ENCODE measurements at places on chromosomes 4 and X. TPM values are rescaled to one million over a fixed set of nuclear protein-coding genes. Genes with fewer than 3 reads are reported as not detected.

DNA sequence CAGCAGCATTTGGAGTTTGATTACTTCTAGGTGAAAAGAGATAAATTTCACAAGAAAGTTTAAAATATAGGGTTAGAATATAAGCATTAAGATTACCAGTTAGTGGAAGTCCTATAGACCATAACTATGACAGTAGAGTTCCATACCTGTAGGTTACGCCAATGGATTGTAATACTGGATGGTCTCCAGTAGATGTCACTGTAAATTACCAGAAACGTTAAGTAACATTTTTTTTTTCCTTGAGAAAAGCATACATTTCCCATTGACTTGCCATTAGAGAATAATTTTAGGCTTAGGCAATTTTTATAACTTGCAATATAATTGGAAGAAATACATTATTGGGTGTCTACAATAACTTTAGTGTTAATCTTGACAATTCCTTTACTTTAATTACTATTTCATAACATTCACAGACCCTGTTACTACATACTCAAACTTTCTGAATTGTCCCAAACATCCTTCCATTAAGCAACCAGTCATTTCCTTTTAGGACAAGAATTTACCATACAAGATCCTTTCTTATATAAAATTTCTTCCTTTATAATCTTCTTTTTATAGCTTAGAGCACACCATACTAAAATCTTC lies 304.1 kb upstream of the TECRL start:
- no peak overlapping the region for H3K4me3 ChIP-seq
- no peaks in the 10 kb centered on the region for H3K36me3 ChIP-seq
- no peak for DNase-seq
- no peak overlapping the region for H3K27ac ChIP-seq
- H3K4me1 ChIP-seq, result no peaks in the 10 kb centered on the region

DNA sequence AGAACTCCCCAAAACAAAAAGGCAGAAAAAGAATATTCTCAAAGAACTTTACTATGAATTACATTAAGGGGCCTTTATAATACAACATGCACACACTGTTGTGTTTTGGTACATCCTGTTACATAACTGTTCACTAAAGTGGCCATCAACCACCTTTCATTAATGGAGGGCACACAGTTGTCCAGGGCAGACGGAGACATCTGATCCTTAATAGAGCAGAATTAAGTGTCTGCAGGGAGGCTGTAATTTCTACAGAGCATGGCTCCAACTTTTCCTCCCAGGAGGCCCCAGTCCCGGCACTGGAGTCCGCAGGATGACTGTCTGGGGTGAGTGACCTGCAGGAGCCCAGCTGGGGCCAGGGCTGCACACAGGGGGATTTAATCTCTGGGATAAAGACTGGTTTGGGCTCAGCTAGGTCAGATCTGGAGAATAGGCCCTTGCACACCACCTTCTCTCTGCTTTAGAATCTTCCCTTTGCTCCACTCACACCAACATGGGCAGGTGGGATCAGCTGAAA lies 233.4 kb downstream of the MAML3 start:
- no peaks in the 10 kb centered on the region for H3K36me3 ChIP-seq
- H3K27ac ChIP-seq, result no peak overlapping the region
- no peaks in the 10 kb centered on the region for H3K4me1 ChIP-seq
- peaks cover 33% of the 10 kb centered on the region for H3K27me3 ChIP-seq

GRCh38 chr4:117893207-117893606 lies 141.1 kb upstream of the NDST3 start:
- no peak for DNase-seq
- H3K27me3 ChIP-seq, result no peaks in the 10 kb centered on the region
- no peak overlapping the region for H3K27ac ChIP-seq
- no peaks in the 10 kb centered on the region for H3K36me3 ChIP-seq

GRCh38 chrX:118772051-118772450 lies 44.6 kb downstream of the IL13RA1 start:
- no peaks in the 10 kb centered on the region for H3K4me1 ChIP-seq
- peaks cover 6% of the 10 kb centered on the region for H3K27me3 ChIP-seq
- H3K36me3 ChIP-seq, result no peaks in the 10 kb centered on the region
- H3K27ac ChIP-seq, result no peak overlapping the region
- no peak overlapping the region for H3K4me3 ChIP-seq

GRCh38 chr4:136476753-136477152 lies 1055.5 kb downstream of the PCDH18 start:
- H3K27me3 ChIP-seq, result no peaks in the 10 kb centered on the region
- no peak for DNase-seq
- no peaks in the 10 kb centered on the region for H3K36me3 ChIP-seq
- H3K4me3 ChIP-seq, result no peak overlapping the region

DNA sequence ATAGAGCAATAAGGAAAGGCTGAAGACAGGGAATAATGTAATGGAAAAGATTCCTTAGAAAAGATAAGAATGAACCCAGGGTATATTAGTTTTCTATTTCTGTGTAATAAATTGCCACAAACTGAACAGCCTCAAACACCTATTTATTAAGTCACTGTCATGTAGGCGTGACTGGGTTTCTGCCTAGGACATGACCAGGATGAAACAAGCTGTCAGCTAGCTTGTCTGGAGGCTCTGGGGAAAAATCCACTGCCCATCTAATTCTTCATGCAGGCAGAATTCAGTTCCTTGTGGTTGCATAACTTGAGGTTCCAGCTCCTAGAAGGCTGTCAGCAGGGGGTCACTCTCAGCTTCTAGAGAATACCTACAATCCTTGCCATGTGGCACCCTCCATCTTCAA lies 277.7 kb downstream of the TMA16 start:
- no peak overlapping the region for H3K27ac ChIP-seq
- no peaks in the 10 kb centered on the region for H3K4me1 ChIP-seq
- no peak overlapping the region for H3K4me3 ChIP-seq
- no peaks in the 10 kb centered on the region for H3K27me3 ChIP-seq

DNA sequence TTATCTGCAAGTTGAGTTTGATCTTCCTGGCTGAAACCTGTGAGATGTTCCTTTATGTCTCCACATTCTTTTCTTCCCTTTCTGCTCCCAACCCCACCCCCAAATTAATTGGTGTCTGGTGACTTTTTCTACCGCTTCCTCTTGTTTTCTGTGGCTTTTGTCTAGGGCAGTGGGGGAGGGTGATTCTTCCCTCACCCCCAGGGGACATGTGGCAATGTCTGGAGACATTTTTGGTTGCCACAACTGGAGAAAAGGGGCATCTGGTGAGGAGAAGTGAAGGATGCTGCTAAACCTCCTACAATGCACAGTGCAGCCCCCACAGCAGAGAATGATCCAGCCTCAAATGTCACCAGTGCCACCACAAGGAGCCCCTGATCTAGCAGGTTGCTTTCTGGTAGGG lies 152.9 kb downstream of the NHS start:
- H3K4me3 ChIP-seq, result no peak overlapping the region
- H3K27me3 ChIP-seq, result peaks cover 2% of the 10 kb centered on the region
- H3K27ac ChIP-seq, result no peak overlapping the region
- H3K4me1 ChIP-seq, result peaks cover 5% of the 10 kb centered on the region
- no peaks in the 10 kb centered on the region for H3K36me3 ChIP-seq

GRCh38 chr4:175559526-175559925 lies 252.5 kb downstream of the GPM6A start:
- H3K27ac ChIP-seq, result no peak overlapping the region
- H3K36me3 ChIP-seq, result no peaks in the 10 kb centered on the region
- no peaks in the 10 kb centered on the region for H3K4me1 ChIP-seq
- DNase-seq, result no peak

DNA sequence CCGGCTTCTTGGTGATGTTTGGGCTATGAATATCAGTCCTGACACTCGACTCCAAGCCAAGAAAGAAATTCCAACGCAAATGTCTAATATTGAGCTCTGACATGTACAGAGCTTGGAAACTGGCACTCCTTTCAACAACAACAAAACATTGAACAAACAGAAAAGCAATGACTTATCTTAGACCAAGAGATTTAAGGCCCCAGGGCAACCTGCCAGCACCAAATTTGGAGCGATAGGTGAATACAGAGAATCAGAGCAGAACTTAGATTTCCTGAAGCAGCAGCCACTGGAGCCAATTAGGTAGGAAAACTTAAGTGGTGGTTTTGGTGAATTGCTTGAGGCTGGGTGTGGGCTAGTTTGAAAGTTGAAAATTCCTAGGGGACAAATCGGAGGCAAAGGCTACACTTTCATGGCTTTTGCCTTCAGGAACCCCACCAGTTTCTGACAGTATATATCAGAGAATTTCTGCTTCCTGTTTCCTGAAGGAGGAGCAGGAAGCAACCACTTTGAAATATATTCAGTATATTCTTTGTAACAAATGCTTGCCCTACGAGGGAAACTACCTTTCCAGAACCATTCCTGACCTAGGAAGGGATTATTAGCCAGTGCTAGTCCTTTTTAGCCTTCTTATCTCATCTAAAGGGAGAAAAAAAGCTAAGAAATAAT lies 10.1 kb upstream of the FMR1 start:
- no peaks in the 10 kb centered on the region for H3K36me3 ChIP-seq
- no peak overlapping the region for H3K4me3 ChIP-seq
- no peaks in the 10 kb centered on the region for H3K27me3 ChIP-seq
- H3K27ac ChIP-seq, result no peak overlapping the region
- no peak for DNase-seq
- peaks cover 3% of the 10 kb centered on the region for H3K4me1 ChIP-seq

- no peak for DNase-seq
- no peaks in the 10 kb centered on the region for H3K4me1 ChIP-seq
- H3K27me3 ChIP-seq, result peaks cover 15% of the 10 kb centered on the region
- no peaks in the 10 kb centered on the region for H3K36me3 ChIP-seq
- H3K4me3 ChIP-seq, result no peak overlapping the region
Measured at GRCh38 chr4:154471032-154471431, 20.6 kb downstream of the DCHS2 start.

DNA sequence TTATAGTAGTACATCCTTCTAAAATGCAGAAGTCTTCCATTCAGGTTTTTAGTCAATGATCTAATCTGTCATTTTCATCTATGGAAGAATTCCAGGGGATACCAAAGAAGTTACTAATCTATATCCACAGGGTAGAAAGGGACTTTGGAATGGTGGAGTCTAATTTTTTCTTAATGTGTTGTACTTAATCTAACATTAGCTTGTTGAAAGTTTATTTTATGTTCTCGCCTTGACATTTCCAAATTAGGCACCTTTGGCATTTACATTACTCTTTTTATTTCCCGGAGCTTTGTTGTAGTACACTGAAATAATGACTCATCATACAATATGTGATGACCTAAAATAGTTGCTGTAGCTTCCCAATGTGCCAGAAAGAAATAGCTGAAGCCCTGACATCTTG lies 91.5 kb downstream of the HTR2C start:
- no peak overlapping the region for H3K4me3 ChIP-seq
- H3K4me1 ChIP-seq, result no peaks in the 10 kb centered on the region
- no peaks in the 10 kb centered on the region for H3K27me3 ChIP-seq
- H3K36me3 ChIP-seq, result no peaks in the 10 kb centered on the region
- DNase-seq, result no peak

- H3K27me3 ChIP-seq, result no peaks in the 10 kb centered on the region
- H3K36me3 ChIP-seq, result peaks cover 6% of the 10 kb centered on the region
- no peak for DNase-seq
- no peaks in the 10 kb centered on the region for H3K4me1 ChIP-seq
- H3K4me3 ChIP-seq, result no peak overlapping the region
- H3K27ac ChIP-seq, result no peak overlapping the region
Measured at GRCh38 chr4:8477095-8477635, 36.6 kb downstream of the TRMT44 start.

DNA sequence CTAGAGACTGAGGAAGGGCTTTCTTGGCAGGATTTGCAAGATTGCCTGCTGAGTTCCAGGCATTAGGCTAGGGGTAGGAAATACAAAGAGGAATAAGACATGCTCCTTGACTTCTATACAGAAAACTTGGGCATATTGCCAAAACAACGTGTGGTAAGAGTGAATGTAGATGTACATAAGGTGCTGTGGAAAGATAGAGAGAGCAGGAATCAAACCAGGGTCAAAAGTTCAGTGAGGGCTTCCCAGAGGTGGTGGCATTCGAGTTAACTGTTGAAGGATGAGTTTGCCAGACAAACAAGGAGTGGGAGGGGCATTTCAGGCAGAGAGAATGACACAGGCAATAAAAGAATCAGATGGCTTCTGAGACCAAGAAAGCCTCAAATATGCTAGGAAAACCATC lies 187.9 kb downstream of the KDR start:
- no peak overlapping the region for H3K27ac ChIP-seq
- no peaks in the 10 kb centered on the region for H3K27me3 ChIP-seq
- no peak overlapping the region for H3K4me3 ChIP-seq
- no peak for DNase-seq
- peaks cover 20% of the 10 kb centered on the region for H3K4me1 ChIP-seq

- no peak overlapping the region for H3K27ac ChIP-seq
- H3K36me3 ChIP-seq, result no peaks in the 10 kb centered on the region
- H3K4me1 ChIP-seq, result no peaks in the 10 kb centered on the region
Measured at GRCh38 chrX:28997706-28998463, 410.6 kb downstream of the IL1RAPL1 start.

GRCh38 chr4:69760455-69760854 lies at the start of gene SULT1B1:
Gene SULT1B1 (minus strand): TSS chr4:69760620. CDS start chr4:69755217, 5,403 bp downstream.
- no peaks in the 10 kb centered on the region for H3K27me3 ChIP-seq
- H3K4me3 ChIP-seq, result peak within 1 kb of the TSS; percentile 89
- H3K27ac ChIP-seq, result peak within 1 kb of the TSS; percentile 96
- DNase-seq, result peak; percentile 90
- peaks cover 36% of the 10 kb centered on the region for H3K4me1 ChIP-seq

DNA sequence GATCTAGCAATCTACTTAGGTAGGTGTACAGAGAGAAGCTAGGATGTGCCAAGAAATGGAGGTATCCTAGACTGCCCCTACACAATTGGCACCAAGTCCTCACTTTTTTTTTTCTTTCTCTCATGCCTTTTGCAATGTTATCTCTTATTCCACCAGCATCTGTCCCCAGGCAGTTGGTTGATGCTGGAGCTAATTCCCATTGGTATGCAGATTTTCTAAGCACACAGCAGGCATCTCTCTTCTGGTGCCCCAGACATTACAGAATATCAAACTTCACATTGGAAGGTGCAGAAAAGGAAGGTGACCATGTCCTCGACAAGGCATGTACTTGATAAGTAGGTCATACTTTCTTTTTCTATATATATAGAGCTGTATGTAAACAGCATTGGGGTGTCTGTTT lies 21.6 kb downstream of the LUZP4 start:
- DNase-seq, result no peak
- H3K4me3 ChIP-seq, result no peak overlapping the region
- no peaks in the 10 kb centered on the region for H3K4me1 ChIP-seq
- H3K36me3 ChIP-seq, result no peaks in the 10 kb centered on the region

GRCh38 chr4:13601048-13601447 lies 26.5 kb downstream of the BOD1L1 start:
- H3K36me3 ChIP-seq, result peaks cover 71% of the 10 kb centered on the region
- H3K4me1 ChIP-seq, result peaks cover 15% of the 10 kb centered on the region
- no peak overlapping the region for H3K27ac ChIP-seq
- H3K4me3 ChIP-seq, result no peak overlapping the region
- H3K27me3 ChIP-seq, result no peaks in the 10 kb centered on the region
- DNase-seq, result no peak

- H3K27ac ChIP-seq, result no peak overlapping the region
- DNase-seq, result no peak
- no peak overlapping the region for H3K4me3 ChIP-seq
- H3K4me1 ChIP-seq, result no peaks in the 10 kb centered on the region
Measured at GRCh38 chr4:174437749-174438148, 84.5 kb downstream of the HPGD start.

IDUA gene
- 31.2 TPM for total RNA-seq

TCEAL7 gene
- total RNA-seq, result not detected

HMGN5 gene
- total RNA-seq, result 1.5 TPM

ADAMTS3 gene
- not detected for total RNA-seq

CT45A3 gene
- total RNA-seq, result not detected

NXF2B gene
- not detected for total RNA-seq

CENPVL2 gene
- not detected for total RNA-seq
